Lung microvascular endothelial cell (primary cell): ENCODE measurements at places on chromosomes 11 and 22.
A peak's percentile ranks its signal among the peaks of the same experiment; 100 is the strongest.

GRCh38 chr22:29043906-29044575 is 17.6 kb downstream of the C22orf31 start:
- DNase-seq = peak; percentile 68

- DNase-seq = peak; percentile 47
These were observed 801 bp upstream of the TXNRD2 start for GRCh38 chr22:19942157-19943081.

GRCh38 chr11:119853581-119854360 is 124.8 kb upstream of the NECTIN1 start:
- no peak for DNase-seq

DNA sequence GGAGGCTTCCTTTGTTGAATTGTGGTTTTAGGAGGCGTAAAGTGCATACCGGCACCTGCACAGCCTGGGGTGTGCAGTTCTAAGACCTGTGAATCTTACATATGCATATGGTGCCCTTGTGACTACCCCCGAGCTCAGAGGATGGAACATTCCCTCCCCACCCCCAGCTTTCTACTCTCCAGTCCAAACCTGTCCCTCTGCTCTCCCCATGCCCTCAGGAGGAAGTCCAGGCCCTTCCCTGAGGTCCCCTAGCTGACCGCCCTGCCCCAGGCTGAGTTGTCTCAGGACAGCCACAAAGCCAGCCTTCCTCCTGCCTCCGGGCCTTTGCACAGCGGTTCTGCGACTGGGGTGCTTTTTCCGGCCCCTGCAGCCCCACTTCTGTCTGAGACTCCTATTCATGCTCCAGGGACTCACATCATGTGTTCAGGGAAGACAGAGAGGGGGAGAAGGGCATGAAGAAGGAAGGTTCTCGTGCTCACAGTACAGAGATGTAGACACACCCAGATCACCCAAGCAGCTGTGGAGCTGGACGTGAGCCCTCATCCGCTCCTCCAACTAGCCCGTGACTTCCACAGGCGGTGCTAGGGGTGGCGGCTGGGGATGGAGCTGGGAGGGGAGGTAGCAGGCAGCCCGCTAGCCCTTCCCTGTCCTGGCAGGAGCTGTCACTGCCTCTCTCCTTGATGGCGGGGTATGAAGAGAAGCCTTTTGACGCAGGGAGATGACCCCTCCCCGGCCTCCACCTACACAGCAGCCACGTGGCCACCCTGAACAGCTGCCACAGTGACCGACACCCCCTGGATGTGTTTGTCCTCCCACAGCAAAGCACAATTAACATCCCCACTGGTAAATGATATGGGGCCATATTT is 50.8 kb downstream of the FLRT1 start:
- no peak for DNase-seq

DNA sequence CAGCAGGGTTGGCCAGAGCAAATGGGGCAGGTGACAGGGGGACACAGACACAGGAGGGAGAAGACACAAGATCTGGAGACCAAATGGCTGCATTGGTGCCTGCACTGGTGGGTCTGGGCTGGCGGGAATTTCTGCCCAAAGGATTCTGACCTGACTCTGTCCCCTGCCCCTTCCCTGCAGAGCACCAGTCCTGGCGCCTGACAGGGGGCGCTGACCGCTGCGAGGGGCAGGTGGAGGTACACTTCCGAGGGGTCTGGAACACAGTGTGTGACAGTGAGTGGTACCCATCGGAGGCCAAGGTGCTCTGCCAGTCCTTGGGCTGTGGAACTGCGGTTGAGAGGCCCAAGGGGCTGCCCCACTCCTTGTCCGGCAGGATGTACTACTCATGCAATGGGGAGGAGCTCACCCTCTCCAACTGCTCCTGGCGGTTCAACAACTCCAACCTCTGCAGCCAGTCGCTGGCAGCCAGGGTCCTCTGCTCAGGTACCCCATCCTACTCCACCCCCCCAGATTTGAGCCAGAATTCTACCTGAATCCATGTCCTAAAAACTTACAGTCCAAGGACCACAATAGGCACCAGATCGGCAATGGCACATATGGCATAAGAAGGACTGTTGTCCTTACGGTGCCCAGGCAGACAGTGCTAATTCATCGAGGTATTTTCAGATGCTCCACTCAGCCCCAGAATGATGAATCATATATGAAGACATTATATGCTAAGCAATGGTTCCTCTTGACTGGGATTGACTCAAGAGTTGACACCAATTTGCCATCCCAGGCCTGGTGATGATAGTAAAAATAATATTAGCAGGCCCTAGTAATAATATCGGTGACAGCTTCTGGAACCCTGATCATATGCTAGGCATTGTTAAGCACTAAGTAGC is 38.2 kb downstream of the CD6 start:
- DNase-seq = no peak

DNA sequence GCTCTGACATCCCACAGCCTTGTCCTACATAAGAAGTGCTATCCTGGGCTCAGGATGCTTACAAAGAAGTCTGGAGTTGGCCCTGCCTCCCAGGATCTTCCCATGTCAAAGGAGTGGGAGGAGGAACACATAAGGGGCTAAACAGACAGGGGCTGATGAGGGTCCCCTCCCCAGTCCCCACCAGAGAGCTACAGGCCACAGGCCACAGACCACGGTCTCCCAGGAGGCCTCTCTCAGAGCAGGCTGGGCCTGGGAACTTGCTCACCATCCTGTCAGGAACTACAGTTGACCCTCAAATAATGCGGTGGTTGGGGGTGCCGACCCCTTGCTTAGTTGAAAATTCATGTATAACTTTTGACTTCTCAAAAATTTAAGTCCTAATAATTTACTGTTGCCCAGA is 315.5 kb downstream of the NTM start:
- DNase-seq = no peak

GRCh38 chr11:47928426-47928825 is 51.9 kb upstream of the PTPRJ start:
- no peak for DNase-seq

DNA sequence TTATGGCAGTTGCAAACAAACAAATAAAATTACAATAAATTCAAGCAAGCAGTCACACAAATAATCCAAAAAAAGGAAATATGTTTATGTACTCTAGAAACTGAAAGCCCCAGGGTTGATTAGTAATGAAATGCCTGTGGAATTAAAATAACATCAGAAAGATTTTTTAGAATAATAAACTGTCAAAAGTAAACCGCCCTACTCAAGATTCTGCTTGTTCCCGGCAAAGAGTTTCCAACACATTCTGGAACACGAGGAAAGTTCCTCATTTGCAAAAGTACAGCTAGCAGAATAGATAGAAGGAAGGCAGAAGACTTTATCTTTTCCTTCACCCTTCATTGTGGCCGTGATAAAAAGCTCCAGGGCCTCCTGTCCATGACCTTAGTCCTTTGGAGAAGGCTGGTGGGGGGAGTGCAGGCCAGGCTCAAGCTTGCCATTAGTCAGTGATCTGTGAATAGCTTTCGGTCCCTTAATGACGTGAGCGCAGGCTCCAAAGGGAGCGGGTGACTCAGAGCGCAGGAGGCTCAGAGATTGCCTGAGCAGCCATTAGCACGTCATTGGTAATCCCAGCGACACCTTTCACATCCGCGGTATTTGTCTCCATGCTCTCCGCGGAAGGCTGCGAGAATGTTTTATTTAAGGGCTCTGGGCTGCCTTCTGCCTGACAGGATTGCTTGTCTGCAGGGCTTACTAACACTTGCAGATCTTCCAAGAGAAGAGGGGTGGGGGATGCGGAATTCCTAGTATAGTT is 458.3 kb downstream of the METTL15 start:
- peak; percentile 45 for DNase-seq

DNA sequence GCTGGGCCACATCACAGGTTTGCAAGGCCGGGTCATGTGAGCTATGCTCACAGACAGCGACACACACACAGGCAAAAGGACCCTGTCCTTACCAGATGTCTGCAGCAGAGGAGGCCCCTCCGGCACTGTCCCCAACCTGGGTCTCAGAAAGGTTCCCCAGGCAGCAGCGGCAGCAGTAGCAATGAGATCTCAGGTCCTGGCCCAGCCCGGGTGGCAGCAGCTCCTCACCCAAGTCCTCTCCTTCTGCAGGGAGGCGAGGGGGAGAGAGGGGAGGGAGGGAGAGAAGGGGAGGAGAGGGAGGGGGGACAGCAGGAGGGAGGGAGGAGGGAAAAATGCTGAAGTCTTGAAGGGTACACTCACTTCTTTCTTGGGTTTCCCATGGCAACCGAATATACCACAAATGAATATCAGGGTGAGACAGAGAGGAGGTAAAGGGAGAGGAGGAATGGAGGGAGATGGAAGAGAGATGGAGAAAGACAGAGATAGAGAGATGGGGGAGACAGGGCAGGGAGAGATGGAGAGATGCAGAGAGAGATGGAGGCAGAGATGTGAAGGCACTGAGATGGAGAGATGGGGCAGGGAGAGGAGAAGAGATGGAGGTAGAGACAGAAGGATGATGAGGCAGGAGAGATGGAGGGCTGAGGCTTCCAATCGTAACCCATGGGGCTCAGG is 9.5 kb downstream of the ELFN2 start:
- no peak for DNase-seq

DNA sequence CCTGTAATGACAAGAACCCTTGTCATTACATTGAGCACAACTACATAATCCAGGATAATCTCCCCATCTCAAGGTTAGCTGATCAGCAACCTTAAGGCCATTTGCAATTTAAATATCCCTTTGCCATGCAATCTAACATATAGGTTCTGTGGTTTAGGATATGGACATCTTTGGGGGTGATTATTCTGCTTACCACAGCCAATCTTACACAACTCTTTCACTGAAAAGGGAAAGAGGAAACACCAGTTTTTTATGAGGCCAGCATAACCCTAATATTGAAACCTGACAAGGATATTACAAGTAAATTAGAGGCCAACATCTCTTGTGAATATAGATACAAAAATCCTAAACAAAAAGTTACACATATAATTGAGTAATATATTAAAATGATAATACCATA is 78.5 kb downstream of the CYP2R1 start:
- no peak for DNase-seq

- DNase-seq = peak; percentile 28
These were observed 651.1 kb downstream of the METTL15 start for GRCh38 chr11:28759311-28759710.

DNA sequence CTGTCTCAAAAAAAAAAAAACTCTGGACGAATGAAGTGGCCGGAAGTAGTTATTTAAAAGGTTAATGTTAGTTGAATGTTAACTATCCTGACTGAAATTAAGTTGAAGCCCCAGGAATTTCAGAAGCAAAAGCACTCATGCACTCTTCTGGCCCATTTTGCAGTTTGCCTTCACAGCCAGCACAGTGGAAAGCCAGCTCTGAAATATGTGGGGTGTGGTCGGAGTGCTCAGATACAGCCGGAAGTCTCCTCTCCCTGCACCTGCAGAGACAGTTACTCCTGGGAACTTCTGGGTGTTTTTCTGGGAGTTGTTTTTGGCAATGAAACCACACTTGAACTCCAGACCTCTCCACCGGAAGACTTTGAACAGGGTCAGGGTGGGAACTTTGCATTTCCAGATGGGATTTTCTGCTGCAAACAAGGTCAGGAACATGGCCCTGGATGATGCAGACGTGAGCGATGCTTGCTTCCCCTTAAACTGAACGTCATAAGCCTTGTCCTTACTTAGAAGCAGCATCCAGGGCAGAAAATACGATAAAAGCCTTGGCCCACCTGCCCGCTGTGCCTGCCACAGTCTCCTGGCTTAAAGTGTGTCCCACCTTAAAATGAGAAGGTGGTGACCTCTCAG is 21.5 kb upstream of the CABP2 start:
- no peak for DNase-seq

GRCh38 chr11:12215181-12215593 is 104.8 kb downstream of the MICAL2 start:
- peak; percentile 39 for DNase-seq

GRCh38 chr11:76663486-76663810 is 7.1 kb downstream of the LRRC32 start:
- no peak for DNase-seq

DNA sequence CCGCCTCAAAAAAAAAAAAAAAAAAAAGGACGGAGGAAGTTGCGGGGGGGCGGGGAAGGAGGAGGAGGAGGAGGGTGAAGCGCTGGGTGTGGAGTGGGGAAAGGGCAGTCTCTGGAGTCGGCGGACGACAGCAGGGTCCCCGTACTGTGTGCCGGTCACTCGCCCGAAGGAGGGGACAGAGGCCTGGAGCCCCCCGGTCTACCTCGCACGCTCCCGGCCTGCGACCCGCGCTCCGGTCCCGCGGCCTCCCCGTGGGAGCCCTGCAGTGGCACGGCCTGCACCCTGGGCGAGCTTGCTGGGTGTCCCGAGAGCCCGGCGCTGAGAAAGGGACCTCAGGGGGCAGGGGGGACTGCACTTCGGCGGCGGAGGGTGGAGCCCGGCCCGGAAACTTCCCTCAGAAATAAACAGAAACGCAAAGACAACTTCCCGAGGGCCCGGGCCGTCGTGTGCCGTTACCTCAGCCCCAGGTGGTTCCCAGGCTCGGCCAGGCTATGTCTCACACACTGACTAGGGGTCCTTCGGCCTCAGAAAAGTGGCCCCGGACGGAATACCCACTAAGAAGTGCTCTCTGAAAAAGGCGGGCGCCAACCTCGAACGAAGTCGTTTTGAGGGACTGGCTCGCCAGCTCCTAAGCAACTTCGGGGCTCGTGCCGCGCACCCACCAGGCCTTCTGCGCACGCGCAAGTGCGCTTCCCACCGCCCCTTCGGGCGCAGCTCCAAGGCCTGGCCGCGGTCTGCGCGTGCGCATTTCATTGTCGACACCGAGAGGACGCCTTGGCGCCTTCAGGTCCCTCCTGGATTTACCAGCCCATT is at the start of gene MAJIN:
Gene MAJIN (minus strand): TSS at position 688 of the 813 bp plus-strand sequence. CDS start 12,703 bp downstream, outside the sequence.
- peak; percentile 80 for DNase-seq

- DNase-seq = peak; percentile 20
These were observed 57.7 kb downstream of the TRAF6 start for GRCh38 chr11:36452236-36452940.

DNA sequence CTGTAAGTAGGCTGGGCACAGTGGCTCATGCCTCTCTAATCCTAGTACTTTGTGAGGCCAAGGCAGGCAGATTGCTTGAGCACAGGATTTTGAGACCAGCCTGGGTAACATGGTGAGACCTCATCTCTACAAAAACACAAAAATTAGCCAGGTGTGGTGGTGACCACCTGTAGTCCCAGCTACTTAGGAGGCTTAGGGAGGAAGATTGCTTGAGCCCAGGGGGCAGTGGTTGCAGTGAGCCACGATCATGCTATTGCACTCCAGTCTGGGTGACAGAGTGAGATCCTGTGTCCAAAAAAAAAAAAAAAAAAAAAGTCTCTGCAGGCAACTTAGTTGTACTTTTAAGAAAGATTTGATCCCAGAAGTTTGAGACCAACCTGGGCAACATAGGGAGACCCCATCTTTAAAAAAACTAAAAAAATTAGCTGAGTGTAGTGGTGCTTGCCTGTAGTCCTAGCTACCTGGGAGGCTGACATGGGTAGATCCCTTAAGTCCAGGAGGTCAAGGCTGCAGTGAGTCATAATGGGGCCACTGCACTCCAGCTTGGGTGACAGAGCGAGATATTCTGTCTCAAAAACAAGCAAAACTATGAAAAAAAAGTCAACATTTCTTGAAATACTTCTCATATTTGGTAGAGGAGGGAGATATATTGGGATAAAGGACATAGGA is 10.5 kb downstream of the ATM start:
- no peak for DNase-seq
